ENCODE measurements at places on chromosomes 13 and 19. TPM values are rescaled to one million over a fixed set of nuclear protein-coding genes. Genes with fewer than 3 reads are reported as not detected.

BORCS8 gene
- 30.8 TPM for total RNA-seq

BEST2 gene
- total RNA-seq: not detected

PRX gene
- total RNA-seq: 2.3 TPM

CEACAM4 gene
- 6.0 TPM for total RNA-seq

ZNF888 gene
- total RNA-seq: 2.6 TPM

NEK5 gene
- total RNA-seq: not detected

ZNF699 gene
- 3.6 TPM for total RNA-seq

FGF22 gene
- total RNA-seq: 0.22 TPM

REEP6 gene
- 7.4 TPM for total RNA-seq

MYO1F gene
- 47.7 TPM for total RNA-seq

PEAK3 gene
- 2.6 TPM for total RNA-seq

ERICH4 gene
- total RNA-seq: not detected

DLEU7 gene
- 0.32 TPM for total RNA-seq

CYP2S1 gene
- total RNA-seq: 2.2 TPM

GRCh38 chr13:87894059-87894458 lies 222.9 kb downstream of the SLITRK5 start:
- DNase-seq: no peak

- no peak for DNase-seq
These were observed 19.4 kb upstream of the RANBP3 start for GRCh38 chr19:5997371-5997770.

GRCh38 chr19:366951-367350 lies 22.4 kb upstream of the MIER2 start:
- DNase-seq: no peak

DNA sequence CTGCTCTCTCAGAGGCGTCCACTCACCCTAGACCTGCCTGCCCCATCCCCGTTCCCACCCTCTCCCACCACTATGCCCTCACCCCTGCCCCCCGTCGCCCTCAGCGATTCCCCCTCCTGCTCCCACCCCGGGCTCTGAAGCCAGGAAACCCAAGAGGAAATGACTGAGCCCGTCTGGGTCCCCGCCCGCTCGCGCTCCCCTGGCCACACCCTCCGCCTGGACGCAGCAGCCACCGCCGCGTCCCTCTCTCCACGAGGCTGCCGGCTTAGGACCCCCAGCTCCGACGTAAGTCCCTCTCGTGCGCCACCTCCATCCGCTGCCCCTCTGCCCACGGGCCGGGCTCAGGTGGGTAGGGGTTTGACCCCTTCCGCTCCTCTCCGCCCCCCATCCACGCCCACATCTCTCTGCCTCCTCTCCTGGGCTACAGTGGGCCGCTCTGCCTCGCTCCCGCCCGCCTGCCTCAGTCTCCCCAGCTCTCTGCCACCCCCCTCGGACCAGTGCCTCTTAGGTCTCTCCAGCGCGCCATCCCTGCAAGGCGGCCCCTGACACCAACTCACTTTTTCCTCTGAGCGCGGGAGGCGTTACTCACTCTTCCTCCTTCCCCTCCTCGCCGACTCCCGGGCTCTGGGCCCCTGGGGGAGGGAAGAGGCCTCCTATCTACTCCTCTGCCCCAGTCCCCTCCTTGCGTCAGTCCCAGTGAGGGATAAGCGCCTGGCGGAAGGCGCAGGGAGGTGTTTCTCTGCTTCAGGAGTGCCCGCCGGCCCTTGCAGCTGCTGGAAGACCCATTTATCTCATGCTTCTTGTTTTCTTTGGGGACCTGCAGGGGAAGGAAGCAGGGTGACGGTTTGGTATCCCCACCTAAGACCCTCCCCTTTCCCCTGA lies at the start of gene FXYD5:
Gene FXYD5 (plus strand): TSS at position 211 of the 882 bp plus-strand sequence. CDS start 816 bp downstream, outside the sequence.
- DNase-seq: peak; percentile 93

DNA sequence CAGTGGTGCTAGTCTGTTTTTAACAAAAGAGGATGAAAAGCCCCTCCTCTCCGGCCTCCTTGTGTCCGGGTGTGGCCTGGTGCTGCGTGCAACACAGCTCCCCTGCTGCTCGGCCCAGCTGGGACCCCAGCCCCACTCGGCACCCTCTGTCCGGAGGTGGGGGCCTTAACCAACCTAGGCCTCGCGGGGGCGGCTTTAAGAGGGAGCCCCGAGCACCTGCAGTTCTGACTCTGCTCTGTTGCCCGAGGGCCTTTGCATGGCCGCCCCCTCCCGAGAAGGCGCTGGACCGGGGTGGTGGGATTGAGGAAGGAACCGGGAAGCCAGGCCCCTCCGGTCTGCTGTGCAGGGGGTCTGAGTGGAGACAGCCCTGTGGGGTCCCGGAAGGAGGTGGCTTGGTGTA lies 5.7 kb upstream of the GRIN3B start:
- DNase-seq: no peak

DNA sequence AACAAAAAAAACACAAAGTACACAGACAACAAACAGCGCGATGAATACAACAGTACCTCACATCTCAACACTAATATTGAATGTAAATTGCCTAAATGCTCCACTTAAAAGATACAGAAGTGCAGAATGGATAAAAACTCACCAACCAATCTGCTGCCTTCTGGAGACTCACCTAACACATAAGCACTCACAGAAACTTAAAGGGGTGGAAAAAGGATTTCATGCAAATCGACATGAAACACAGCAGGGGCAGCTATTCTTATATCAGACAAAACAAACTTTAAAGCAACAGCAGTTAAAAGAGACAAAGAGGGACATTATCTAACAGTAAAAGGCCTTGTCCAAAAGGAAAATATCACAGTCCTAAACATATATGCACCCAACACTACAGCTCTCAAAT lies 209.5 kb downstream of the ABCC4 start:
- no peak for DNase-seq

GRCh38 chr13:49315036-49315565 lies 67.4 kb downstream of the CDADC1 start:
- no peak for DNase-seq

GRCh38 chr19:46454244-46454643 lies 17.1 kb downstream of the PNMA8A start:
- no peak for DNase-seq

- no peak for DNase-seq
These were observed 10.9 kb downstream of the ZNRF4 start for GRCh38 chr19:5466072-5466471.

- DNase-seq: no peak
These were observed 2.8 kb downstream of the RNF113B start for GRCh38 chr13:98174307-98174706.

GRCh38 chr19:33214596-33214995 lies 11.1 kb downstream of the SLC7A10 start:
- no peak for DNase-seq

DNA sequence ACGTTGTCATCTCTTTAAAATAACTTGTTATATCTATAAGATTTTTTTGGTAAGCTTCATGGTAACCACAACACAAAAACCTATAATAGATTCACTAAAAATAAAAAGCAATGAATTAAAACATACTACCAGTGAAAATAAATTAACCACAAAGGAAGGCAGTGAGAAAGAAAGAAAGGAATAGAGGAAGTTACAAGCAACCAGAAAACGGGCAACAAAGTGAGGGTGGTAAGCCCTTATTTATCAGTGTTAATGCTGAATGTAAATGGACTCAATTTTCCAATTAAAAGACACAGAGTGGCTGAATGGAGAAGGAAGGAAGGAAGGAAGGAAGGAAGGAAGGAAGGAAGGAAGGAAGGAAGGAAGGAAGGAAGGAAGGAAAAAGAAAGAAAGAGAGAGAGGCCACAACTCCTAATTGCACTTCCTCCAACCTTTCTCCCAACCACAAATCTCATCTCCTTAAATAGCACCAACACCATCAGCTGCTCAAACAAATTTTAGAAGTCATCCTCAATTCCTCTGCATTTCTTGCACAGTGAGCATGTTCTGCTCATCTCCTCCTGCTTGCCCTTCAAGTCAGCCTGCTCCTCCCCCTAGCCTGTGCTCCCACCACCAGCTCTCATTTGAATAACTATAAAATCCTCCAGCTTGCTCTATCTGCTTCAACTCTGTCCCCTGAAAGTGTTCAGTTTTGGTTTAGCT lies 48.6 kb downstream of the CCNA1 start:
- DNase-seq: no peak

DNA sequence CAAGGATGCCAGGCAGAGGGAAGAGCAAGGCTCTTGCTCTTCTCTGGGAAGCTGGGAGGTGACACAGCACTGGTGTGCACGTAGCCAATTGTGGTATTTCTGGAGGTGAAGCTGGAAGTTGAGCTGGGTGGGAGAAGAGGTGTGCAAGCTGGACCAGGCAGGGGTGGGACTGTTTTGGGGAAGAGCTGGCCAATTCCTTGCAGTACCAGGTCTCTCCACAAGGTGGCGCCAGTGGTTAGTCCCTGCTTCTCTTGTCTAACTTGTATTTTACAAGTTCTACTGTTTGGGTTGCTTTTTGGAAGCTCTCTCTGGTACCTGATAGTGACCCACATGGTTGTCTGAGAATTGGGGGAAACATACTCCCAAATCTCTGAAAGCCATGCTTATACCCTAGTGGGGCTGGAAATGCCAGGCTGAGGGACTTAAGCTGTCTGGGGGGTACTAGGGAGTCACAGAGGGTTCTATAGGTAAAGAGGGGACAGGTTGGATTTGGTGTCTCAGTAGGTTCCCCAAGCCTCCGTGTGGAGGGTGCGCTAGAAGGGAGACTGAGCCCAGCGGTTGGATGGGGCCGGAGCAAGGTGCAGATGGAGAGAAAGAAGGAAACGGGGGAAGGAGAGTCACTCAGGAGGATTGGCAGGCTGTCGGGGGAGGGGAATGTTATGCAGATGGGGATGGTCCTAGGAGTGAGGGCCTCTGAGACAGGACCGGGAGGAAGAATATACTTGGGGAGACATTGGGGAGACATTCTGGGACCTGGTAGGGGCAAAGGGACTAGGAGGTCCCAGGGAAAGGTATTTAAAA lies 3.0 kb downstream of the HPN start:
- DNase-seq: no peak

DNA sequence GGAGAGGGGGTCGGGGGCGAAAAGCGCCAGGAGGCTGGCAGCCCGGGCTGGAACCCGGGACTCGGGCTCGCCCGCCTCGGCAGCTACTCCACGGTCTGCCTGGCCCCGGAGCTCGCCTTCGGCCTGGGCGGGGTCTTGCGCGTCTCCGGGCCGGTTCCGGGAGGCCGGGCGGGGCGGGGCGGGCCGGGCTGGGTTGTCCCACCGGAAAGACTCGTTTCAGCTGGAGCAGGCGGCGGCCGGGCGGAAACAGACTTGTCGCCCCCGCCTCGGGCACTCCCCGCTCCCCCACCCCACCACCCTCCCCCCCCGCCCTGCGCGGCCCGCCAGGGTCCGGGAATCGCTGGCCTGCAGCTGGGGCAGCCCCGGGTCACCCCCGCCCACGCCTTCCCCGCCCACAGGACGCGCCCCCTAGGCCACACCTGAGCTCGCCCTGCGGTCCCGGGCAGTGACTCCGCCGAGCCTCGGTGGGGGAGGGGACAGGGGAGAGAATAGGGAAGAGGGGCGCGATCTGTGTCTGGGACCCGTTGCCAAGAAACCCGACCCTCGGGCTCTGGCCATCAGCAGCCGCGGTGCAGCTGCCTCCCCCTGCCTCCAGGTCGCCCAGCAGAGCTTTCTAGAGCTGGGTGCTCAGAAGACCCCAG lies 109.4 kb downstream of the KCTD15 start:
- DNase-seq: peak; percentile 92

- no peak for DNase-seq
These were observed 23.4 kb upstream of the VN1R4 start for GRCh38 chr19:53290758-53291549.

GRCh38 chr13:113783200-113783881 lies 24.3 kb downstream of the TMEM255B start:
- DNase-seq: peak; percentile 60

- DNase-seq: no peak
These were observed 14.2 kb upstream of the PTBP1 start for GRCh38 chr19:782878-783668.

GRCh38 chr13:35966024-35966423 lies 165.2 kb downstream of the DCLK1 start:
- DNase-seq: no peak

DNA sequence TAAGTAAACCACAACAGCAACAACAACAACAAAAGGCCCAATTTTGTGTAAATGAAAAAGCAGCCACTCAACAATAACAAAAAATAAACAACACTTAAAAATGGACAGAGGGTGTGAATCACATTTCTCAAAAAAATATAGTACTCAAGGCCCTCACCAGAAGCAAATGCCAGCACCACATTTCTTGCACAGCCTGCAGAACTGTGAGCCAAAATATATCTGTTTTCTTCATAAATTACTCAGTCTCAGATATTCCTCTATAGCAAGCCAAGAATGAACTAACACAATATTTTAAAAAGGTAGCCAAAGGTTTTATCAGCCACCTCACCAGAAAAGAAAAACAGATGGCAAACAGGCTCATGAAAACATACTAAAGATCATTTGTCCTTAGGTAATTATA lies 3.9 kb upstream of the CD33 start:
- DNase-seq: no peak

DNA sequence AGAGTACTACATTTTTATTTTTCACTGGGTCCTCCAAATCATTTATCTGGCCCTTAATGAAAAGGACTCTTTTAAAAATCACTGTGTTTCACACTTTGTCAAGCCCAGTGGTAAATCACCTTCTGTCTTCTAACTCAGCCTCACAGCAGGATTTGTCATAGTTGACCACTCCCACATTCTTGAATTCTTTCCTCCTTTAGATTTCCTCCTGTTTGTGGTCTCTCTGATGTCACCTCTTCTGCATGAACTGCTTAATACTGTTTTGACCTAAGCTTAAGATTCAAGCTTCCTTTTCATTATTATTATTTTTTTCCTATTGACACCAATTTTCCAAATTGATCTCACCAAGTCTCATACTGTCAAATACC lies 899.8 kb upstream of the MIR17HG start:
- no peak for DNase-seq

DNA sequence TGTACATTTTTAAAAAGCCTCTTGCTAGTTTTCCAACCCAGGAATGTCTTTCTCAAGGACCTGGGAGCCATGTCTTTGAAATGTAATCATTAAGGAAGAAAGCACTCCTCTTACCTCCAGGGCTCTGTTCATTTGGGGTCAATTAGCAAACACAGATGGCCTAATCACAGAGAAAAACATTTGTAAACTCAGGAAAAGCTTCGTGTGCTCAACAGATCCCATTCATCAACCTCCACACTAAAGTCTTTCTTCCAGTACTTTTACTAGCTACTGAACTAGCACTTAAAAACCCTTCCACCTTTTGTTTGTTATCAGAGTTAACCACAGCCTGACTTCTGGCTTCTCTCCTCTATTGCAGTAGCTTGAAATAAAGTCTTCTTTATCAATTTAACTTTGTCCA lies 441.4 kb downstream of the PCDH20 start:
- DNase-seq: no peak

- no peak for DNase-seq
These were observed 257.7 kb downstream of the SPRY2 start for GRCh38 chr13:80083081-80083852.

DNA sequence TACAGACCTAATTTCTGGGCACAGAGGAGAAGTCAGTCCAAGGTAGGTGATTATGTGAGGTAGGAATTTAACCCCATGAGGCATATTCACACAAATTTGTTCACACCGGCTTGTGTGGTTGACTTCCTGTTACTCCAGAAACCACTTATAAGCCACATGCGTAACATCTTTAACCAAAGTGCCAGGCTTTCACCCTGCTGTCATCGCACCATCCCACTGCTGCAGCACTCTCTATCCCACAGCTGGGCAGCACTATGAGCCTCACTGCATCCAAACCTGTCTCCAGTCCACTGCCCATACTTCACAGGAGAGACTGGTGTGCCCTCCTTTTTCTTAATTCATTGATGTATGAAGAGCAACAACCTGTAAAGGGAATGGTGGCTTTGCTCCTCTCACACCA lies 128.2 kb upstream of the ARGLU1 start:
- DNase-seq: no peak

- no peak for DNase-seq
These were observed 708.1 kb upstream of the ARGLU1 start for GRCh38 chr13:107275945-107276614.

GRCh38 chr19:34661357-34661756 lies 15.6 kb downstream of the SCGB2B2 start:
- no peak for DNase-seq

Measured in mesenteric fat pad (tissue), 1 donor.